ENCODE measurements at places on chromosomes 3 and 15.

DNA sequence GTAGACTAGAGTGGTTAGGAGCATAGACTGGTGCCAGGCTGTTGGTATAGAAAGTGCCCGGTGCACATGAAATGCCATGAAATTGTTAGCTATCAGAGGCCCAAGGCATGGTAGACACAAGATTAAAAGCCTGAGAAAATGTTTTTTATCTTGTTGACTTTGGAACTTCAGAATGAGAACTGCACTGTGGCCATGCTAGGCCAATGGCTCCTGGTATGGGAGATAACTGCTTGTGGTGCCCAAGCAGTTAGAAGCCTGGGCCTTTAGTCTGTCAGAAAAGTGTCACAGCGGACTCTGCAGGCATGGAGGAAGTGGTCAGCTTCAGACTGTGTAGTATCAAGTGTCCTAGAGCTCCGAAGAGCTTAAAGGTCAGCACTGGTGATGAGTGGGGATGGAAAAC lies 11.9 kb downstream of the FYCO1 start:
- no peak for DNase-seq

GRCh38 chr15:78605201-78605600 lies 15.6 kb downstream of the CHRNA3 start:
- DNase-seq = no peak

- no peak for DNase-seq
These were observed 65.6 kb upstream of the POLG start for GRCh38 chr15:89400116-89400781.

DNA sequence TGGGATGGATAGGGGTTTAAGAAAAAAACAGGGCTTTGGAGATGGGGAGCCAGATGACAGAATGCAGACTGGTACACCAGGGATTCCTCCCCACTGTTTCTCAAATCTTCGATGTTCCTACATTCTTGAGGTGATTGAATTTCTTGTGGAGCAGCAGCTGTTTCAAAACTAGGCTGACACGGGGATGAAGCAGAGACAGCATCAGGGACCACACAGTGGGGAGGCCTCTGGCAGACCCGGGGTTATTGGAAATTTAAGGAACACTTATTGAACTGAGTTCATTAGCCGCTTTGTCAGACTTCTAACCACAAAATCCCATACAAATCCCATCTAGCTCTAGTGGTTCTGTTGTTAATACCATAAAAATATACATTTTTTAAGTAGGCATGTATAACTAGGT lies 621.4 kb upstream of the GBE1 start:
- no peak for DNase-seq

DNA sequence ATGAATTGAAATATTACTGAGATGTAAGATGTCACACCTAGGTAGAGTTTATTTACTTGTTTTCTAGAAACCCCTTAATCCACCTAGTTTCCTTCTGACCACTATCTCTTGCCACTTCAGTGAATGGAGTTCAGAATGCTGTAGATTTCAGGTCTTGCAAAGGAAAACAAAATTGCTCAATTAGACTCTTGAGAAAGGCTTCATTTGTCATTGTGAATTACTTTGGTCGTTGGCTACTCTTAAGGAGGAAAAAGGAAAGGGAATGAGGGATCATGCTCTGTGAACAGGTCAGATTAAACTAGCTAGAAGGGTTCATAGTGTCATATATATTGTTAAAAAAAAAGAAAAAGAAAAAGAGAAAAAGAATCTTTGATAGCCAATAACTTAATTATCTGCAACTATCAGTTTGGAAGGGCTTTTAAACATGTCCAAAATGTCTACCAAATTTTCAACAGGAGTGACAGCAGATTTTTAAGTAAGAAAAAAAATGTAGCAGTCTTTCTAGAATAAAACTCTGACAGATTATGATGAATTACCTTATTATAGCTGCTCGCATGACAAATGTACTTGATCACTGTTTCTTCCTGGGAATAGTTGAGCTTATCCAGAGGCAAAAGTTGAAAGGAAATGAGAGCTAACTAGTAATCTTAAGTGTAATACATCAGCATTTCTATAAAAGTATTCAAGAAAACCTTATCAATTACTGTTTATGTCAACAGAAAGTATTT lies 543.5 kb downstream of the CADM2 start:
- no peak for DNase-seq
